ENCODE measurements at places on chromosomes 16 and 17.

GRCh38 chr16:8899709-8900317 lies 17.7 kb downstream of the LITAFD start:
- no peak for DNase-seq

DNA sequence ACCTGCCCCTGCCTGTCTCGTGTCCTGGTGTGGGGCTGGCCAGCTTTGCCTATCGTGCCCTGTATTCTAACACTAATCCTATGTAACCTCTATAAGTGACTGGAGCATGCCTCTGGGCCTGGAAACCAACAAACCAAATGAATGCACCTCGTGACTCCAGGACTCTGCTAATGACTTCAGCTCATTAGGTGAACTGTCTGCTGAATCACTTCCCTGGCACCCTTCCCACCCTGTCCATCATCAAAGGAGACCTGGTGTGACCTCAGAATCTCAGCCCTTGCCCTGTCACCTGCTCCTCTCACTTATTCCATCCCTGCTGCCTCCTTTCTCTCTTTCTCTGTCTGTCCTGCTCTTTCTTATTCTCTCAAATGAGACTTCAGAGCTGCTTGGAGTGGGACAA lies 322.4 kb downstream of the CBLN1 start:
- DNase-seq, result no peak

DNA sequence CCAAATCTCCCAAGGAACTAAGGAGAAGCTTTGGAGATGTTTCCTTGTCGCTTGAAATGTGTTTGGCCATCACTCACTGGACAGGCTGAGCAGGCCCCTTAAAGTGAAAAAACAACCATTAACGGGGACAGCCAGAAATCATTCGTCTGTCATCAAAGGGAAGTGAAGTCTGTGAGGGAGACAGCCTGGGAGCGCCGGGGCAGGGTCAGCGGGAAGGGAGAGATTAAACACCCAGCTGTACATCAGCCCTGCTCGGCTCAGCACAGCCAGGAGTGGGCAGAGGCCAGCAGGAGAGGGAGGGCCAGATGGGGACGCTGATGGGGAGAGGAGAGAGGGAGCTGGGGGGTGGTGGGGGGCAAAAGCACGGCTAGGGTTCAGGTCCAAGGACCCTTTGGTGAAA lies 105.1 kb downstream of the SDK2 start:
- no peak for DNase-seq

DNA sequence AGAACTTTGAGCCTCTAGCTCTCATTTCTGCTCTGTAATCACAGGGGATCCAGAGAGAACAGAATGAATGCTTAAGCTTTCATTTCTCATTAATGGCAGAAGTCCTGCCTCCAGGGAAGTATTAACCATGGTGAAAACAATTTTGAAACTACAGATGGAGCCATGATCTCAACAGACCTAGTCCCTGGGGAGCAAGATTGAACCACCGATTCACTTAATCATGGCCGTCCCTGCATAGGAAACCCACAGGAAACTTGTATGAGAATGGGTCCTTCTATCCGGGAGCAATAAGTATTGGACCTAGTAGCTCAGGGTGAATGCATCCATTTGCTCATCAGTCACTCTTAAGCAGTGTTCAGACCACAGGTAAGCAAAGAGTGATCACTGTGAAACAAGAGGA lies 40.2 kb upstream of the CLEC18A start:
- DNase-seq, result no peak

GRCh38 chr16:63612462-63613227 lies 1509.2 kb downstream of the CDH11 start:
- DNase-seq, result no peak

DNA sequence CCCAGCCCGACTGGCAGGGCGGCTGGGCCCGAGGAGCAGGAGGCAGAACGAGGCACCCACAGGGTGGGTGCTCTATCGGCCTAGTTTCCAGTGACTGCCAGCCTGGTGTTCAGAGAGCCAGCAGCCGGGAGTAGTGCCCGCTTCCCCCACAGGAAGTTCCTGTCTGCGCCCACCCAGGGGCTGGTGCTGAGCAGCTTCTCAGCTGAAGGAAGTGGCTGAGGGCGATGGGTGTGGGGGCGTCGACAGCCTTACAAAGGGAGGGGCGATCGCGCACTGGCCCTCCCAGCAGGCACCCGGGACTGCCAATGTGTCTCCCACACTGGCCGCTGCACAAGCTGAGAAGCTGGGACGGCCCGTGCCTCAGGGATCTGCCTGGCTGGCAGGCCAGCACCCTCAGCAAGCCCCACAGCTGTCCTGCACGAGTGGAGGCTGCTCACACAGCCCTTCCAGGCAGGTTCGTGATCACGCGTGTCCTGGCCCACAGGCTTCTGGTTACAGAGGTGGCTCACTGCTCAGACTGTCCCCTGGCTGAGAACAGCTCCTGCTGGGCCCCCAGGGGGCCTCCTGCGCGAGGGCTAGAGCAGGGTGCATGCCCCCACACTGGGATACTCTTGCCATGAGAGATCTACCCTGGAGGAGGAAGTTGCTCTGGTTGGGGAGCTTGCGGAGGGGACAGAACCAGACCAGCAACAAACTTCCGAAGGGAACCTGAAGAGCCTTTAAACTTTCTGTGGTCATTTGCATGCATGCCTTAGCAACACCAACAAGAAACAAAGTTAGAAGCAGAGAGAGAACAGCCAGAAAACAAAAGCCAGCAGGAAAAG lies 2.5 kb downstream of the RNF166 start:
- no peak for DNase-seq

- no peak for DNase-seq
Observed at GRCh38 chr17:75831032-75831571, 13.1 kb downstream of the UNC13D start.

DNA sequence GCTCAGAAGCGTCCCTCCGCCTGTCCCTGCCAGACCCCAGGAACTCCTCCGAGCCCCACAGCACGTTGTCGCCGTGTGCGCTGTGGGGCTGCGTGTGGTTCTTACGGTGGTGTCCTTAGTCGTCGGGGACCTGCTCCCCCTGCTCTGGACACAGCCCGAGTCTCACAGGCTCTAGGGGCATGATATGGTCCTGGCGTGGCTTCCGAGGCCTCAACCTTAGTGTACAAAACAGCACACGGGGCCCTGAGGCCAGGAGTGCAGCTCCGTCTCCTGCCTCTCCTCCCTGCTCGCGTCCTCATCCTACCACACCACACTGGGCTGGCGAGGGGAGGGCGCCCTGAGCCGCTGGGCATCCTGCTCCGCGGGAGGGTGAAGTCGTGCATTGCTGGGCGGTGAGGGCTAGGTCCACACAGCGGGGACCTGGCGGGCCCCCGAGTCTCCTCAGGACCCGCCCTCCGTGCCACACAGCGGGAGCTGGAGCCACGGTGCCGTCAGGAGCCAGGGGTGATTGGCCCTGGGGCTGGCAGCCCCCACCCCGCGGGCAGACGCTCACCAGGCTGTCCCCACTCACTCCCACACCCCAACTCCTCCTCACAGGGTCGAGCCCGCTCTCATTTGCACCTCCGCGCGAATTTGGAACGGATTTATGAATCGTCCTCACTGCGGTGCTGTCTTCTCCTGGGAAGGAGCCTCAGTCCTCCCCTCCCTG lies 1.2 kb upstream of the MAFG start:
- peak; percentile 25 for DNase-seq

DNA sequence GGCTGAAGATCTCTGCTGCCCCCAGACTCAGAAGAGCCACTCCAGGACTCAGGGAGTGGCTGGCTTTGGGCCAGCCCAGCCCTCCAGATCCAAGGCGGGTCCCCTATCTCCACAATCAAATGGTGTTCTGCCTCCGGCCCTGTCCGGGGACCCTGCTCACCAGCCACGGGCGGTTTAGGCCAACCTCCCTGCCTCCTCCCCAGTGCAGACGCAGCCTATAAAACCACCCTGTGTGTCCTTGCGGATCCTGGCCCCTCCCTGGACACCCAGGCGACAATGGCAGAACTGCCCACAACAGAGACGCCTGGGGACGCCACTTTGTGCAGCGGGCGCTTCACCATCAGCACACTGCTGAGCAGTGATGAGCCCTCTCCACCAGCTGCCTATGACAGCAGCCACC lies at the start of gene SLC12A3:
Gene SLC12A3 (plus strand): TSS at position 248 of the 400 bp plus-strand sequence. CDS start 29 bp downstream, at position 277.
- DNase-seq, result no peak

- no peak for DNase-seq
Observed at GRCh38 chr16:78161023-78161729, 61.7 kb downstream of the WWOX start.

- DNase-seq, result no peak
Observed at GRCh38 chr16:14641926-14642325, 9.2 kb downstream of the BFAR start.

DNA sequence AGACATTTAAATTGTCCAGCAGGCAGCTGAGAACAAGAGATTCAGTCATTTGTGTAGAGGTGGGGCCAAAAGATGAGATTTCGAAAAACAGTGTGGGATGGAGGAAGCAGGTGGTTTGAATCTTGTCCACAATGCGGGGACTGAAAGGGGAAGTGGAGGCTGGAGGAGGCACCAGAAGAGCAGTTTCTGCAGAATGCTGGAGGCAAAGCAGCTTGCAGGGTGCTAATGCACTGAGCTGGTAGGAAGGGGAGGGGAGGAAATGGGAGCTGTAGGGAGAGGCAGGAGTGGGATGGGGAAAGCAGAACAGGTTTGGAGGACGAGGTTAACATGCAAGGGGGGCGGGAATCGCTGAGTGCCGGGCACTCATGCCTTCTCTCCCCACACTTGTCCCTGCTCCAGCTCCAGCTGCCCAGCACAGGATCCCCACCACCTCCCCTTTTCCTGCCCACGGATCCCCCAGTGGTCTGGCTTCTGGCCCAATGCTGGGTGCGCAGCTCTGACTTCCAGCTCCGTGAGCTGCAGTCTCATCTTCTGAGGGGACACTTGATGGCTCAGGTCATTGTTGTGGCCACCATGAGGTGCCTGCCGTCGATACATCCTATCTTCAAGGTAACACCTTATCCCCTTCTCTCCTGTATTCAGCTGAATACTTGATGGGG lies 9.4 kb downstream of the C17orf100 start:
- DNase-seq, result no peak

- no peak for DNase-seq
Observed at GRCh38 chr17:9020824-9021157, 519 bp upstream of the NTN1 start.

DNA sequence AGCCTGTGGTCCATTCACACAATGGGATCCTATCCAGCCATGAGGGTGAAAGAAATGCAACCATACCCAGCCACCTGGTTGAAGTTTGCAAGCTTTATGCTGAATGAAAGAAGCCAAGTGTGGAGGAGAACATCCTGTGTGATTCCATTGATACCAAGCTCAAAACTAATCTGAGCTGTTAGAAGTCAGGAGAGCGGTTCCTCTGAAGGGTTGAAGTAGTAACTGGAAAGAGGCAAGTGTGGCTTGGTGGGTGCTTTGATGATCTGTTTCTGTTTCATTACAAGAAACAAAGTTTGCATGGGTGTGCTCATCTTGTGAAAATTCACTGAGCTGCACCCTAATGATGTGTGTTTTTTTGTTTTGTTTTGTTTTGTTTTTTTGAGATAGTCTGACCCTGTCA lies 99.4 kb downstream of the SALL1 start:
- no peak for DNase-seq

DNA sequence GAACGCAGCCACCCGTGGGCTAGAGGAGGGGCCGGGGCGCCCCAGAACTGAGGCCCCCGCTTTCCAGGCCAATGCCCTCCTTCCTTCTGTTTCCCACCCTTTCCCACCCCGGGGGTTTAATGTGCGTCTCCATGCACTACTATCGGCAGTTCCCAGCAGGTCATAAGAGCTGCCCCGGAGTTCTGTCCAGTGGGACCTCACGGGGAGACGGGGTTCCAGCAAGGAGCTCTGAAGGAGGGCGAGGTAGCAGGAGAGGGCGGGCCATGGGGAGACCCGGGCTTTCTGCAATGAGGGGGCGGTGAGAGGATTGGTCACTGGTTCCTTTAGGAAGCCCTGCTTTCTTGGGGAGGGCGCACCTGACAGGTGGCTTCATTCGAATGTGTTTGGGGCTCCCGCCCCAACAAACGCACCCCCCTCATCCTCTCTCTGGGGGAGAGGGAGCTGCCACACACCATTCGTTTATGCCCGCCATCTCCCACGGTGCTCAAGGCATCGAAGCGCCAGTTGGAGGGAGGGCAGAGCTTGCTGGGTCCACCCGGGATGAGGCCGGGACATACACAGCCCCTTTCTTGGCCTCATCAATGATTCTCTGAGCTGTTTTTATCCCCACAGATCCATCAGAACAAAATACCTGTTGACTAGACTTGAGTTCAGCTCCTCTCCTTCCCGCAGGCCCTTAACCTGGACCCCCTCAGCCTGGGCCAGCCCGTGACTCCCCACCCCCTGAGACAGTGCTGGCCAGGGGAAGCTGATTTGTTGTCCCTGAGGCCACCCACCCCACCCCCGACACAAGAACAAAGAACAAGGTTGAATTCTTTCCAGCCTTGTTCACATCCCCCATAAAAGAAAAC lies 44.1 kb downstream of the SLC7A5 start:
- no peak for DNase-seq

Measured in hematopoietic multipotent progenitor cell treated with erythropoietin and hydrocortisone succinate and interleukin-3 and kit ligand, for 17 days (in vitro differentiated cells).